ENCODE measurements at places on chromosomes 13 and 19.

GRCh38 chr13:97822377-97822776 is 131.1 kb upstream of the IPO5 start:
- no peak for DNase-seq

DNA sequence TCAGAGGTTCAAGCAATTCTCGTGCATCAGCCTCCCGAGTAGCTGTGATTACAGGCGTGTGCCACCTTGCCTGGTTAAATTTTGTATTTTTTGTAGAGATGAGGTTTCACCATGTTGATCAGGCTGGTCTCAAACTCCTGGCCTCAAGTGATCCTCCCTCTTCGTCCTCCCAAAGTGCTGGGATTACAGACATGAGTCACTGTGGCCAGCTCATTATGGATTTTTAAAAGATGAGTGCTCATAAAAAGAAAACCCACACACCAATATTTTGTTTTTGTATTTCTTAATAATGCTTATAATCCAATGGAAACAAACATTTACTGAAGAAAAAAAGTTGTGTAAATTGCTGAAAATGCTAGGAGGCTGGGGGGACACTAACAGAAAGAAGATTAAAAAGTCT is 5.0 kb upstream of the MICU2 start:
- DNase-seq: no peak

DNA sequence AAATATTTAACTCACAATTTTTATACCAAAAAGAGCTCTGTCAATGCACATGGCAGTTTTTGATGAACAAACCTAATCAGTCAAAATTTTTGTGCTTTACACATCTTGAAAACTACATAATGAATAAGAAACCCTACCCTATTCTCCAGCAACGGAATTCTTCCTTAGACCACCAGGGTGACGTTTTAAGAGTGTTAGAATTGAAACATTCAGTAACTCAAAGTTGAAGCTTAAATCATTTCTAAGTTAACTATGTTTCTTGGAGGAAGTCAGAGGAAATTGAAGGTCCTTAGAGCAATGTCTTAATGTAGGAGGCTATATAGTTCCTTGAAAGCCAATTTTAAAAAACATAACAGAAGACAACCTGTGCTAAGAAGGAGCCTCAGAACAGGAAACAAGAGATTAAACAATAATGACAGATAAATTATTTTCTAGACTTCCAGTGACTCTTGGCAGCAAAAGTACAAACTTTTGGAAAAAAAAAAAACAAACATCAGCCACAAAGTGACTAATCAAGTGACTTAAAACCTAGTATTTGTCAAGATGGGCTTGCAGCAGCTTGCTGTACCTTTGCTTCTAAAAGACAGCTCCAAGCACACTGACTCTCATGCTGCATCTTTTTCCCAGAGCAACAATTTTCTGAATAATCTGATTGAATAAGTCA is 6.2 kb downstream of the SPRY2 start:
- DNase-seq: no peak

DNA sequence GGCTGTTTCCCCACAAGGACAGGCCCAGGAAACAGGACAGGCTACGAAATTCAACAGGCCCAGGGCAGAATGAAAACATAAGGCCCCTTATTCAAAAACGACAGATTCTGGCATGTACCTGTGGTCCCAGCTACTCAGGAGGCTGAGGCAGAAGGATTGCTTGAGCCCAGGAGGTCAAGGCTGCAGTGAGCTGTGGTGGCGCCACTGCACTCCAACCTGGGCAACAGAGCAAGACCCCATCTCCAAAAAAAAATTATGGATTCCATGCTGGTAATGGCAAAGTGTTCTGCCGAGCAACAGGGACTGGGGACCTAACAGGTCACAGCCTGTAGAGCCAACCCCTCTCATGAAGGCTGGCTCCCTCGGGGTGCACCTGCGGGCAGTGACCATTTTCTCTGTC is 52.6 kb upstream of the USE1 start:
- no peak for DNase-seq

DNA sequence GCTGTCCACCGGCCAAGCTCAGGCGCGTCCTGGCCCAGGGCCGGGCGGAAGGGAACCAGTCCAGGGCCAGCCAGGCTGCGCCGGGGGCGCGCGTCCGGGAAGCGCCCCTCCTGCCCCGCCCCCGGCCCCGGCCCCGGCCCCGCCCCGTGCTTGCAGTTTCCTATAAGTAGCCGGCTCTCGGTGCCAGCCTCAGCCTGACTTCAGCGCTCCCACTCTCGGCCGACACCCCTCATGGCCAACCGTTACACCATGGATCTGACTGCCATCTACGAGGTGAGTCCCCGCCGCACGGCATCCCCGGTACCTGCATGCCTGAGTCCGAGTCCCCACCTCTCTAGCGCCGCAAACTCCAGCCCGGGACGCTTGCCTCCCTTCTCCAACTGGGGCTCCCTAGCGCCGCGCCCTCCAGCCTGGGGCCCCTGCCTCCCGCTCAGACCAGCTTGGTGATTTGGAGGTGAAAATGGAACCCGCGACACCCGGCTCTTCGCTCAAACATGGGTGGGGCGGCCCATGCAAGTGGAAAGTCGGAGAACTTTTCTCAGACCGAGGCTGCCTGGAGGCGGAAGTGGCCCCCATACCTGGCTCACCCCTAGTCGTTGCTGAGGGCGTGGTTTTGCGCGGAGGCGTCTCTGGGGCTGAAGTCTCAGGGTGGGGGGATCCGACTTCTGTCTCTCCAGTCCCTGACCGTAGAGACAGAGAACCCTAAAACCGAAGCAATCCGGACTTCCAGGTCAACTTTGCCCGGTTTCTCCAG is at the start of gene ZFP36:
Gene ZFP36, plus strand, starts transcription at position 192 of the 754 bp plus-strand sequence. Its CDS starts 58 bp downstream, at position 250.
- DNase-seq: peak; percentile 94
